ENCODE measurements at places on chromosomes 6 and 20.

DNA sequence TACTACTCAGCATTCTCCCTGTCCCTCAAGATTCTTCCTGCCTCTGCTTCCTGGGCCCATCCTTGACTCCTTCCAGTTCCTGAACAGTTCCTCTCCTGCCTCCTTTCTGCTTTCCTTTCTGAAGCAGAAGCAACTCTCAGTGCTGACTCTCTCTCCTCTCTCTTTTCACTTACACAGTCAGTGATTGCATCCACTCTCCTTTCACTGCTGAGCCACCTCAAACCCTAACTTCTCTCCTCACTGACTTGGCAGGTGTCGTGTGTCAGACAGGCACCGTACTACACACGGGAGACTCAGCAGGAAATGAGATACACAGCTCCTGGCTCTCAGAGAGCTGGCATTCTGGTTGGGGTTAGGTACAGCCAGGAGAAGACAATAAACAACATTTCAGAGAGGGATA is 5.6 kb downstream of the ABHD16A start:
- H3K27me3 ChIP-seq: no peaks in the 10 kb centered on the region
- peaks cover 6% of the 10 kb centered on the region for H3K4me1 ChIP-seq
- peaks cover 2% of the 10 kb centered on the region for H3K36me3 ChIP-seq

GRCh38 chr6:168265827-168266815 is 53.5 kb downstream of the DACT2 start:
- no peak overlapping the region for H3K4me3 ChIP-seq
- no peaks in the 10 kb centered on the region for H3K36me3 ChIP-seq
- no peak overlapping the region for H3K27ac ChIP-seq
- H3K27me3 ChIP-seq: no peaks in the 10 kb centered on the region
- no peak for DNase-seq
- no peaks in the 10 kb centered on the region for H3K4me1 ChIP-seq

- DNase-seq: no peak
- H3K4me1 ChIP-seq: no peaks in the 10 kb centered on the region
These were observed 40.8 kb downstream of the IYD start for GRCh38 chr6:150409576-150410066.

GRCh38 chr6:33313709-33314514 is at the start of gene TAPBP:
TAPBP (minus strand) TSS chr6:33314078; CDS start chr6:33314041, 37 bp downstream.
- H3K36me3 ChIP-seq: peaks cover 3% of the 10 kb centered on the region
- DNase-seq: no peak

GRCh38 chr6:105900125-105900937 is 185.8 kb upstream of the PRDM1 start:
- H3K36me3 ChIP-seq: no peaks in the 10 kb centered on the region
- no peak overlapping the region for H3K27ac ChIP-seq
- DNase-seq: no peak
- H3K27me3 ChIP-seq: no peaks in the 10 kb centered on the region
- H3K4me3 ChIP-seq: no peak overlapping the region

- H3K4me3 ChIP-seq: no peak overlapping the region
- no peaks in the 10 kb centered on the region for H3K4me1 ChIP-seq
These were observed 49.9 kb downstream of the PRDM1 start for GRCh38 chr6:106135911-106136571.

All from iPS DF 6.9 (cell line).